ENCODE measurements at places on chromosomes 1 and 21.
A peak's percentile ranks its signal among the peaks of the same experiment; 100 is the strongest.

- peak; percentile 84 for DNase-seq
These were observed 16.9 kb upstream of the EFCAB14 start for GRCh38 chr1:46735708-46736324.

DNA sequence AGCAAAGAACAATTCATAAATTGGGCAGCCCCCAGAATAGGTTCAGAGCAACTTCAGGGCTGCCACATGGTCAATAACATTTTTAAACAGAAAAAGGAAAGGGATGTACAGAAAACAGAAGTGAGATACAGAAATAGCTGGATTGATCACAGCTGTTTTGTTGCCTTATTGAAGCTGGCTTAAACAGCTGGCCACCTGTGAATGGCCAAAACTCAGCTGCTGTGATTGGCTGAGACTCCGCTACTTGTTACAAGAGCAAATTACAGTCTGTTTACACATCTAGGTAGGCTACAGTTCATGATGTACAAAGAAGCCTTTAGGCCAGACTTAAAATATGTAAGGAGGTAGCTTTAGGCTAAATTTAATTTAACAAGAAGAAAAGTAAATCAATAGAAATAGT lies 11.6 kb upstream of the IFNAR1 start:
- DNase-seq, result no peak

DNA sequence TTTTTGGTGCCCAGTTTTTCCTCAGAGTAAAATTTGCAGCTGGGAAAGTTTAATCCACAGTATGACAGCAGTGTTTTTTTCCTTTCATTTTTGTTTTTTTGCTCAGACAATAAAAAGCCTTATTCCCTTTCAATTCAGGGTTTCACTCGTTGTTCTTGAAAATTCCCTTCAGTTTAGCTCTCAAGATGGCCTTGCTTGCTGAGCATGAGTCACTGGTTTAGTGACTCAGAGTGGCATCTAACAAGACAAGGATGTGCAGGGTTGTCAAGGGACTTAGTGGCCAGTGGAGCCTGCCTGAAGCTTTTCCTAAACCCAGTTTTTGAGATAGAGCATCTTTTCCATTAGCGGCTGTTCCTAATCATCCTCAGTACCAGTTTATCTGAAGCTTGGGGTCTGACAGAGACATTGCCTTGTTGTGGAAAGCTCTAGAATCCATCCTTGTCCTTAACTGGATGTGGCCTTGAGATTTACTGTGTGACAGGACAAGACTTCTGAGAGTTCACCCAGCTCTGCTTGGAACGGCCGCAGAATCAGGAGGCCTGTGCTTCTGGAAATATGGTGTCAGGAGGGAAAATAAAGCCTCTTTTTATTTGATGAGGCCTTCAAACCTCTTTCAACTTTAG lies 48.4 kb upstream of the DNAJC6 start:
- DNase-seq, result no peak

- DNase-seq, result no peak
These were observed 286.3 kb upstream of the LYPLAL1 start for GRCh38 chr1:218887141-218887925.

GRCh38 chr1:246608616-246609376 lies 42.5 kb downstream of the CNST start:
- no peak for DNase-seq

GRCh38 chr1:235907187-235907896 lies 40.6 kb upstream of the LYST start:
- no peak for DNase-seq

DNA sequence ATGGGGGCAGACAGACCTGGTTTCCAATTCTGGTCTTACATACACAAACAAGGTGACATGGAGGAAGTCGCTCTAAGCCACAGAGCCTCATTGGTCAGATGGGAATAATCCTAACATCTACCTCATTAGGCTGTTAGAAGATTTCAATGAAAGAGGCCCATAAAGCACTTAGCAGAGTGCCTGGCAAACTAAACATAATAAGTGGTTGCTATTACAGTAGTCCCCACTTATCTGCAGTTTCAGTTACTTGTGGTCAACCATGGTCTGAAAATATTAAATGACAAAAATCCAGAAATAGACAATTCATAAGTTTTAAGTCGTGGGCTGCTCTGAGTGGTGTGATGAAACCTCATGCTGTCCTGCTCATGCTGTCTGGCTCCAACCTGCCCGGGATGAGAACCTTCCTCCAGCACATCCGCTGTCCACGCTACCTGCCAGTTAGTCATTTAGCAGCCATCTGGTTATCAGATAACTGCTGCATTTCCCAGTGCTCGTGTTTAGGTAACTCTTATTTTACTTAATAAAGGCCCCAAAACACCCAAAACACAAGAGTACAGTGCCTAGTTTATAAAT lies 112.3 kb downstream of the DDX20 start:
- no peak for DNase-seq

All from Karpas-422 (cell line).